ENCODE measurements at places on chromosomes 4 and X.
A peak's percentile ranks its signal among the peaks of the same experiment; 100 is the strongest.

GRCh38 chrX:79169484-79169883 is 25.0 kb downstream of the GPR174 start:
- no peak for DNase-seq

DNA sequence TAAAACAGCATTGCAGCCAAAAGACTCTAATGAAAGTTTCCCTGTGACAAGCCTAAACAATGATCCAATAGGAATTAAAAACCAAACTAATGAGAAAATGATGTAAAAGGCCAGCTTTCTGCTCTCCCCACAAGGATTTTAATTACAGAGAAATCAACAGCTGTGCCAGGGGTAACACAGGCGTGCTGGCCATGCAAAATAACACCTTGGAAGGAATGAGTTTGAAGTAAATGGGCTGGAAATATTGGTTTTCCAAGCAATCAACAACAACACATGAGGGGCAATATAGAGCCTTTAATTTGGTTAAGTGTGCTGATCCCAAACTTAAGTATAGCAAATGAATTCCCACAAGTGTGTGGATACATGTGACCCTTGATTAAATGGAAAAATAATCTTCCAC is 56.9 kb downstream of the NDNF start:
- no peak for DNase-seq

DNA sequence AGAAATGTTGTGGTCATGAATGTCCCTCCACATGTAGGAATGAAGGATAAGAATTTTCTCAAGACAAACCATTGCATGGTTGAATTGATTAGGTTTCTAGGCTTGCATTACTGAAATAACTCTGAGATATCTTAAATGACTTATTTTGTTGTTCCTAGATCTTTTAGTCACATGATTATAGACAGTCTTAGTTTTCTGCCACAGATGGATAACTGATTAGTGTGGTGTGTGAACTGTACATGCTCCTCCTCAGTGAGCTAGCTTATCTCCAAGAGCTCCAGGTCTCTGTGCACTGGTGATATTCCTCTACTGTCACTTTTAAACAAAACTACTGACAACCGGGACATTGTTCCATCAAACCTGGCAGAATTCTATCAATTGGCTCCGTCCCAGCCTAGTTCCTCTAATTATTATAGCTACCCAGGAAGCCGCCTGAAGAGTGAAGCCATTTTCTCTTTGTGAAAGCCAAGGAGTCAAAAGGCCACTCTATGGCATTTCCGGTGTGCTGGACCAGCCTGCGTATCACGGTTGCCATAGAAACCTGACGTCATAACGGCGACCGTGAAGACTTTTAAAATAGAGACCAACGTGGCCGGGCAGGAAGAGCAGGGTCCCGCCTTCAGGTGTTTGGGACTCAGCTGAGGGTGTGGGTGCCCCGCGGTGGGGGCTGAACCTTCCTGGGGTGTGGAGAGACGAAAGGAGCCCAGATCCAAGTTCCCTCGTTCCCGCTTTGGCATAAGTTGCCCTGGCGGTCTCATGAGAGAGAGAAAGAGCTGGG is 28.1 kb downstream of the BEX3 start:
- peak; percentile 67 for DNase-seq

GRCh38 chr4:102244878-102245535 is 100.3 kb downstream of the SLC39A8 start:
- no peak for DNase-seq

DNA sequence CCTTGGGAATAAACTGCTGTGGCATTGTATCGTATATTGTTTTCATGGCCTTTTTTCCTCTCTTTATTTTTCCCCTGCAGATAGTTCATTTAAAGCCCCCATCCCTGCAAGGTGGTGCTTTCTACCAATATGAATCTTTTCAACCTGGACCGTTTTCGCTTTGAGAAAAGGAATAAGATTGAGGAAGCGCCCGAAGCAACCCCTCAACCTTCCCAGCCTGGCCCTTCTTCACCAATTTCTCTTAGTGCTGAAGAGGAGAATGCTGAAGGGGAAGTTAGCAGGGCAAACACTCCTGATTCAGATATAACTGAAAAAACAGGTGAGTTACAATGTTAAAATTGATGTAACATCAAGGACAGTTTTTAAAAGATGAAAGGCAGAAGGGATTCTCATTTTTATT is 601 bp downstream of the SMARCAD1 start:
- DNase-seq, result no peak

DNA sequence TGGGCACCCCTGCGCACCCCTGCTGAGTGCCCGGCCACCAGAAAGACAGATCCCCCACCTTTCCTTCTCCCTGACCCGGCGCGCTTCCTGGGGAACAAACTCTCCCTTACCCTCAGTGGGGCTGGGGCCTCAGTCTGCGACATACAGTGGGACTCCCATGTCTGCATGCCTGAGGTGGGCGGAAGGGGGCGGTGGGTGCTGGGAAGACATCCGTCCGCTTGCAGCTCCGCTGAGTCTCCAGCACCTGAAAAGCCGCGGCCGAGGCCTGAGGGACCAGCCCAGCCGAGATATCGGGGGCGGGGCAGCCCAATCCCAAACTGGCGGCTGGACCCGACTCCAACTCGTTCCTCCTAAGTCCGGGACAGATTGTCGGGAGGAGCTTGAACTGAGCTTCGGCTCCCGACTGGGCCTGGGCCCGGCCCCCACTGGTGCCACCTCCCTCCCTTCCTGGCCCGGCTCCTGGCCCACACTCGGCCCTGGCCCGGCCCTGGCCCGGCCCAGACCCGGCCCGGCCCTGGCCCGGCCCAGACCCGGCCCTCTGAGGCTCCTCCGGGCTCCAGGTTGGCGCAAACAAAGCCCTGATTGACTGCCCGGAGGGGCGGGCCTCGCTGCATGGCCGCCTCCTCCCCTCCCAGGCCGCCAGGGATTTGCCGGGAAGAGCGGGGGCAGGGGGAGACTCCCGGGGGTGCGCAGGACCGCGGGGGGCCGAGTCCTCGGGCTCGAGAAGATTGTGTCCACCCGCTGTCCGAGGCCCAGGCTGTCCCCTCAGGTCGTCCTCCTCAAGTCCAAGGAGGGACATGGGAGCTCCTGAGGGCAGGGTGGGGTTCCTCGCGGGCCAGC is 877 bp upstream of the SLC16A2 start:
- no peak for DNase-seq

DNA sequence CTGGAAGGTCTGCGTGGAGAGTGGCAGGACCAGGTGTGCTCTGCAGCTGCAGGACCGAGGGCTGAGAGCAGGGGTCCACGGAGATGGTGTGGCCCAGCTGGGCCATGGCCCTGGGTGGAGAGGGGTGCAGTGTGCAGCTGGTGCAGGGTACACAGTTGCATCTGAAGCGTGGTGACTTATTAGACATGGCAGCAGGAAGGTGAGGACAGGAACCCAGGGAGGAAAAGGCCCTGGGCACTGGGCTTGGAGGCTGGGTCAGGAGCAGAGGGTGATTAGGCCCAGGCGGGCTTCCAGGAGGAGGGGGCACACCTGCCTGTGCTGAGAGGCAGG is 214.6 kb upstream of the PSAPL1 start:
- no peak for DNase-seq
